Muscle of leg (tissue), 16 donors: ENCODE measurements at places on chromosomes 3 and 15. TPM values are rescaled to one million over a fixed set of nuclear protein-coding genes. Genes with fewer than 3 reads are reported as not detected.

Gene EIF1B
- polyA plus RNA-seq = 65.4 TPM

- DNase-seq = peak; percentile 91
Observed at GRCh38 chr15:73700041-73700842, 16.1 kb downstream of the CD276 start.

- DNase-seq = no peak
Observed at GRCh38 chr15:99906793-99907192, 173.6 kb upstream of the LYSMD4 start.

DNA sequence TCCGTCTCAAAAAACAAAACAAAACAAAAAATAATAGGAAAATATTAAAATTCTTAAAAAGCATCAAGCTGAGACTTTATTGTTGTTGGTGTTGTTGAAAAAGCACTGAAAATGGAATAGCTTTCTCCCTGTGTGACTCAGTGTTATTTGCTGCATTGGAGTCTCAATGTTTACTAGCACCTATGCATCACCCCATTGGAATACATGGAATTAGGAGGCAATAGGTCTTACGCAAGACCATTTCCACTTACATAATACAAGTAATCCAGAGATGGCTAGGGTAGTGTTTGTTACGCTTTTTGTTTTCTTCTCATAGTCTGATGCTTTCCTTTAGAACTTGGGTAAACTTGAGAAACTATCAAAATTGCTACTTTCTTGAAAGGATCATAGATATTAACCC, 15.2 kb downstream of the GXYLT2 start:
- DNase-seq = no peak

DNA sequence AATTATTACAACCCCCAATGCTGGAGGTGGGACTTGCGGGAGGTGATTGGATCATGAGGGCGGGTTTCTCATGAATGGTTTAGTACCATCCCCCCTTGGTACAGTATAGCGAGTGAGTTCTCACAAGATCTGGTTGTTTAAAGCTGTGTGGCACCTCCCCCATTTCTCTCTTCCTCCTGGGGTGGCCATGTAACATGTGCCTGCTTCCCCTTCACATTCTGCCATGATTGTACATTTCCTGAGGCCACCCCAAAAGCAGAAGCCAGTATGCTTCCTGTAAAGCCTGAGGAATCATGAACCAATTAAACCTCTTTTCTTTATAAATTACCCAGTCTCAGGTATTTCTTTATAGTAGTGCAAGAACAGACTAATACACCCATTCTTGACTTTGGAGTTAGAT, 20.3 kb upstream of the PROK2 start:
- no peak for DNase-seq
